Left cardiac atrium (tissue), 4 donors: ENCODE measurements at places on chromosomes 16 and 17. TPM values are rescaled to one million over a fixed set of nuclear protein-coding genes. Genes with fewer than 3 reads are reported as not detected.

DNA sequence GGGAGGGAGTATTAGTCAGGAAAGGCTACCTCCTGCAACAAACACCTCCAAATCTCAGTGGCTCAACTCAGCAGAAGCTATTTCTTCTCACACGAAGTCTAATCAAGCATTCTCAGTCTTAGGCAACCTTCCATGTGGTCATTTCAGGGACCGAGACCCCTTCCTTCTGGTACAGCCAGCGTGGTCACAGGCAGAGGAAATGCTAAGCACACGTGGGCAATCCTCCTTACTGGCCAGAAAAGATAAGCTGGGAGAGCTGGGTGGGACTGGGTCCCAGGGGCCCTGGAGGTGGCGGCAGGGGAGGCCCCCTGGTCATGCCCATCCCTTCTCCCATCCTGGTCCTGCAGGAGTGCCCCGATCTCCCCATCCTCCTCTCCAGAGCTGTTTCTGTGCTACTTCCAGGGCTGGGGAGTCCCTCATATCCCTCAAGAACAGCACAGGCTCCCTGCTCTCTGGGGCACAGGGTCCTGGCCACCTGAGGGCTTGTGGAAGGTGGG lies 5.7 kb upstream of the CX3CL1 start:
- DNase-seq, result no peak

The KRT13 gene
- not detected for total RNA-seq

The ZP2 gene
- not detected for total RNA-seq

GRCh38 chr17:82915757-82916027 lies 75.9 kb upstream of the ZNF750 start:
- DNase-seq, result no peak

- no peak for DNase-seq
Observed at GRCh38 chr17:79073706-79074088, 927 bp upstream of the ENGASE start.

DNA sequence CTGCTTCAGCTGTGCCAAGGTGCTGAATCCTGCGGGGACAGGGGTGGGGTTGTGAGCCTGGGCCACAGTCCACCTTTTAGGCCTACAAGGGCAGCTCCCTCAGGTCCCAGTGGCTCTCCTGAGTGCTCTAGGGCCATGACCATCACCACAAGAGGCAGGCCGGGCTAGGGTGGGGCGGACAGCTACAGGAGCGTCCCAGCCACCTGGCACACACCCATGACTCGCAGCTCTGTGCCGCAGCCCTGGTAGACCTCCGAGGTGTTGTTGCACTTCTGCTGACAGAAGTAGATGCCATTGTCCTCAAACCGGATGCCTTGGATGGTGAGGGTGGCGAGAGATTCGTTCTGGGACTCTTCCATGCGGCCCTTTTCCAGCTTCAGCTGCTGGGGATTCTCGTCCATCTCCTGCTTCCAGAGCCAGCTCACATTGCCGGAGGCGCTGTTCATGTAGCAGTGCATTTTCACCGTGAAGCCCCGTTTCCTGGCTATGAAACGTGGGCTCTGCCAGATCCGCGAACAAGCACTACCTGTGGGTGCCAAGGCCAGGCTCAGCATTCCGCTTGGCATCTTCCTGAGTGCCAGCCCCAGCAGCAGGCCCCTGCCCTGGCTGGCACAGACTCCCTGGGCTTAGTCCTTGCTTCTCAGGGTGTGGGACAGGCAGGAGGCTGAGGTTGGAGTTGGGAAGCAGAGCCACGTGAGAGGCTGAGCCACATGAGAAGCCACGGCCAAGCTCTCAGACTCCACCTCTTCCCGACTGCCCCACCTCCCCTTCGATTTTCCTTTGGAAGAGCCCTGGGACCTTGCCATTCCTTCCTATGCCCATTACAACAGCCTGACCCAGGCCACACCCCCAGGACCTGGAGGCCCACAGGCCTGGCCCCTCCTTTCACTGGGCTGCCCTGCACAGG lies 2.0 kb downstream of the CD79B start:
- DNase-seq, result peak; percentile 61

DNA sequence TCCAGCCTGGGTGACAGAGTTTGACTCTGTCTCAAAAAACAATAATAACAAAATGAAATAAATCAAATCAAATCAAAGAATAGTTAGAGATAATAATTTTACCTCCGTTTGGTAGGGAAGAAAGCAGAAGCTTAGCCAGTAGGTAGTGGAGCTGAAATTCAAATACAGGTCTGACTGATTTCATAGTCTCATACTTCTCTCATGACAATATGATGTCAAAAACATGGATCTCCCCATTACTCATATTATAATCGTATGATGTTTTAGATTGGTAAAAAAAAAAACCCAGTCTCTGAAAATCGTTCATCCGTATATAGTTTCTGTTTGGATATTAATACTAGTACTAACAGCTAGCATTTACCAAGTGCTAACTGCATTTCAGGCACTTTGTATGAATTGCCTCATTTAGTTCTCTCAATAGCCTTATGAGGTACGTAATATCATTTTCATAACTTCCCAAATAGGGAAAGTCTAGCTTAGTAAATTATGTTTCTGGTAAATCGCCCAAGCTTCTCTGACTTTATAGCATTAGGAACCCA lies 48.7 kb downstream of the CDH8 start:
- DNase-seq, result no peak

- DNase-seq, result no peak
Observed at GRCh38 chr17:50188921-50189549, 12.4 kb downstream of the COL1A1 start.

DNA sequence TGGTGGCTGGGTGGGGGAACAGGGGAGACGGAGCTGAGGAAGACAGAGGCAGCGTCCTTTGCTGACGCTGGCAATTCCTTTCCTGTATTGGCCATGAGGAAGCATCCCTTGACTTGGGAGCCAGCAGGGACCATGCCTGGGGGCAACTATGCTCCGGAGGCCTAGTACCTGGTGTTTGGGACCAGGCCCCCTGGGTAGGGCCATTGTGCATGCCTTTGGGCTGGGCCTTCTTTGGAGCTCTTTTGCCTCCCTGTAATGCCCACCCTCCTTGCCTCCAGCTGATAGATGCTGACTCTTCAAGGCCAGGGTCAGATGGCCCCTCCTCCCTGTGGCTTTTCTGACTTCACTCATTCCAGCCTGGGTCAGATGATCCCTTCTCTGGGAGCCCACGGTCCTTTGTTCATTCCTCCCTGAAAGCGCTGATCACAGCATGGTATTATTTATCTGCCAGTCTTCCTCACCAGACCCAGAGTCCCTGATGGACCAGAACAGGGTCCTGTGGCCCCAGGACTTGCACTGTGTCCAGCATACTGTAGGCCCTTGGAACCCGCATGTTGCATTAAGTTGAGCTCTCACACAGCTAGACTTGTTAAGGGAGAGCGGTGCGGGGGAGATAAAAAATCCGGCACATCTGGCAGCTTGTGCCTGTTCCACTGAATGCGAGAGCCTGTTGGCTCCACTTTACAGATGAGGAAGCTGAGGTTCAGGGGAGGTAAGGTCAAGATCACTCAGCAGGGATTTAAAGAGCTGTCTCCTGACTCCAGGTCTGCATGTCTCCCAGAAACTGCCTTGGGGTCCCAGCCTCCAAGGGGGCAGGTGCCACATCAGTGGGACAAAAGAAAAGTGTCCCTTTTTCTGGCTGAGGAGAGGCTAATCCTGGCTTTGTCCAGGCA lies 2.9 kb downstream of the STARD3 start:
- DNase-seq, result no peak

DNA sequence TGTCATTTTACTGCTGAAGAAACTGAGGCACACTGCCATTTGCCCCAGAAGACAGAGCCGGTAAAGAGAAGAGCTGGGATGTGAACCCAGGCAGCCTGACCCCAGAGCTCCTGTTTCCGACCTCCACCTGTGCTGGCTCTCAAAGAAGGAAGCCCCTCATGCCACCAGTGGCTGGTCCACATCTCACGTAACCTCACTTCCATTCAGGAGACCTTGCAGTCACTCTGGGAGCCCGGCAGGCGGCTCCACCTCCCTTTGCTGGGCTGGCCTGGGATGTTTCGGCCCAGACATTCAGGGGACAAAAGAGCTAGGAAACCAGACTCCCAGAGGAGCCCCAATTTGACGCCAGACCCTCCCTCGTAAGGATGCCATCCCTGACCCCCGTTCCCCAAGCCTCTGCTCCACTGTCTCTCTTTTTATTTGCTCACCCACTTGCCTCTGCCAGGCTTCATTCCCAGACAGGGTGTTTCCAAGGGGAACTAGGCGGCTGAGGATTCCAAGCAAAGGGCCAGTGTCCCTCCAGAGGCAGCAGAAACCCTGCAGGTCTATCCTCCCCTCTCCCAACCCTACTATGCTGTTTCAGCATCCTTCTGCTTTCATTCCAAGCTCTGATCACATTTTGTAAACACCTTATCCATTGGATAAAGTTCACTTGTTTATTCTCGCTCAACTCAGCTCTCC lies 2.8 kb downstream of the TAF1C start:
- no peak for DNase-seq

DNA sequence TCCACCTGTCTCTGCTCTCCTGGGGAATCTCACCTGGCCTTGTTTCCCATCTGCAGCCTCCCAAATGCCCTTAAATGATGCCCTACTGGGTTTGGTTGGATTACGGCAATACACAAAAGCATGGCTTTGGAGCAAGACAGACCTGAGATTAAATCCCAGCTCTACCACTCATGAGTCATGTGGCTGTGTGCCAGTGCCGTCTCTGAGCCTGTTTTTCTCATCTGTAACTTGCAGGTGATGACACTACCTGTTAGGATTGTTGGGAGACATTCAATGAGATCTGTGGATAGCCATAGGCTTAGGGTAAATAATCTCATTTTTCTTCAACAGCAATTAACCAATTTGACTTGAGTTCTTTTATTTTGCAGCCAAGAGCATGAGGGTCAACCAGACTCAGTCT lies 240.3 kb downstream of the MAF start:
- no peak for DNase-seq

DNA sequence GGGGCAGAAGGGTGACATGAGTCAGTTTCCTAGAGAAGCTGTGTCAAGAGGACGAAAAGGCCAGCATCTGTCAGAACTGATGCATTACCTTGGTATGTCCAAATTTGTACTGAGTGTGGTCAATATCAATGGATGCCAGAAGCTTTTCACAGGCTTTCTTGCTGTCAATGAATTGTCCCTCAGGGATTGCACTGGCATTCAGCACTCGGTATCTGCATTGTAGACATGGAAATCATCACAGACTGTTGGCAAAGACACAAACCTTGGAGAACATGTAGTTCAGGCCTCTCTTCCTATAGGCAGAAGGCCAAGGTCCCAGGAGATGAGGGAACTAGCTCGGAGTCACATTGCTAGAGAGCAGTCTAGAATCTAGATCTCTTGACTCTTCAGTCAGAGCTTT lies 16.6 kb downstream of the MYH3 start:
- no peak for DNase-seq

GRCh38 chr16:2955438-2955778 lies 8.7 kb upstream of the KREMEN2 start:
- no peak for DNase-seq

DNA sequence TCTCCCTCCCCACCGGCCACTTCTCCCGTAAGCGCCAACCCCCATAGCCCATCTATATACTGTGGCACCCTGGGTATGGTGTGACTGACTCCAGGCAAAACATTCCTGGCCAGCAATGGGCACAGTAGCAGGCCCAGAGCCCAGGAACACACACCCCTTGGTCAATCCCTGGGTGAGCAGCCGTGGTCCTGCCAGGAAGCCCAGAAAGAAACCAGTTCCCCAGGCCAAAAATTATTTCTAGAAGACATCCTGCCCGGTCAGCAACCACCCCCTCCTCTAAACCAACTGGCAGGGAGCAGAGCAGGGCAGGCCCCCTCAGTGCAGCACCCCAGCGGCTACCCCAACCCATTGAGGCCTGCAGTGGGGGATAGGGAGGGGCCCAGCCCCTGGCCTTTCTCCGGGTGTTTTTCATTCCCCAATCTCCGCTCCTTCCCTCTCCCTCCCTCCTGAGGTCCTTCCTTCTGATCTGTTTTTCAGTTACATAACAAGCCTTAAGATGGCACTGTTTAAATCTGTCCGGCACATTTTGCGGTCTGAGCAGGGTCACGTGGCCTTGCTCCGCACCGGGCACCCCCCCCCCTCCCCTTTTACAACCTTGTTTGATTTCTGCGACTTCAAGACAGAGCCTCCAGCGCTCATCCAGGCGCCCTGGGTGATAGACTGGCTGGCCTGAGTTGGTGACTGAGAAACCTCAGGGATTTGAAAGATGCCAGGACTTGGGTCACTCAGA lies 2.0 kb downstream of the NPTX1 start:
- no peak for DNase-seq

GRCh38 chr16:66899310-66899944 lies 19.1 kb downstream of the PDP2 start:
- peak; percentile 8 for DNase-seq

The GAS2L2 gene
- 1.1 TPM for total RNA-seq

The SMIM36 gene
- not detected for total RNA-seq

- DNase-seq, result peak; percentile 27
Observed at GRCh38 chr17:60102632-60103096, 23.9 kb upstream of the HEATR6 start.

DNA sequence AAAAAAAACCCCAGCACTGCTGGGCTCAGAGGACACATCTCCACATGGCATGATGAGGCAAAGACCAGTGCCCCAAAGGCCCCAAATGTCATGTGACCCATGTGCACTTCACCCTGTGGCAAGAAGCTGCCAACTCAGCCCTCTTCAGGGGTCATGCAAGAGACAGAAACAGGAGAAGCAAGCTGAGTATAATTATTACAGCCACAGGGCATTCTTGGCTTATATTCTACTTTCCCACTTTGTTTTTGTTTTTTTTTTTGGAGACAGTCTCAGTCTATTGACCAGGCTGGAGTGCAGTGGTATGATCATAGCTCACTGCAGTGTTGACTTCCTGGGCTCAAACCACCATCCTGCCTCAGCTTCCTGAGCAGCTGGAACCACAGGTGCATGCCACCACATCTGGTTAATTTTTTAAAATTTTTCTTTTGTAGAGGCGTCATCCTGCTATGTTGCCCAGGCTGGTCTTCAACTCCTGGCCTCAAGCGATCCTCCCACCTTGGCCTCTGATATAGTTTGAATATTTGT lies 32.7 kb upstream of the LITAF start:
- no peak for DNase-seq

The FSCN2 gene
- 0.38 TPM for total RNA-seq

- DNase-seq, result peak; percentile 90
Observed at GRCh38 chr17:45293413-45294211, 23.2 kb downstream of the MAP3K14 start.

The CASKIN1 gene
- total RNA-seq, result 6.1 TPM

DNA sequence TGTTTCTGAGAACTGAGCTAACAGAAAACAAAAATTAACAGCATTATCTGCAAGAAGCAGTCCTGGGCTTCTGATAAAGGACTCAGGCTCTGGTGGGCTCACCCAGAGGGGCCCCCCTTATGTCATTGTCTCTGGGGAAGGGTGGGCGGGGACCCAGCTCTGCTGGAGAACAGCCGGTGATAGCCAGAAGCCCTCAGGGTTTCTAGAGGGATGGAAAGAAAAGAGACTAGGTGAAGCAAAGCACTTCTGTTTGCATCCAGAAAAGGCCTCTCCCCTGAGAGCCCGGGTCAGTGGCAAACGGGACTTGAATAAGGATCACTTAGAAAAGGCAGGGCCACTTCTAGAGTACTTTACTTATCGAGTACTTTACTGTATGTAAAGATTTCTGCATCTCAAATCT lies 7.0 kb upstream of the CDC42EP4 start:
- DNase-seq, result no peak

- peak; percentile 51 for DNase-seq
Observed at GRCh38 chr17:412211-413015, 59.8 kb upstream of the RPH3AL start.

The DHRS11 gene
- 22.2 TPM for total RNA-seq

- no peak for DNase-seq
Observed at GRCh38 chr17:34414339-34414738, 51.3 kb upstream of the CCL1 start.

- no peak for DNase-seq
Observed at GRCh38 chr17:19720210-19720475, 3.8 kb upstream of the SLC47A2 start.

The GNAO1 gene
- 65.3 TPM for total RNA-seq

The SRRM2 gene
- 321 TPM for total RNA-seq
